ENCODE measurements at places on chromosomes 4 and X. TPM values are rescaled to one million over a fixed set of nuclear protein-coding genes. Genes with fewer than 3 reads are reported as not detected.

C4orf17 gene
- total RNA-seq: not detected

DNA sequence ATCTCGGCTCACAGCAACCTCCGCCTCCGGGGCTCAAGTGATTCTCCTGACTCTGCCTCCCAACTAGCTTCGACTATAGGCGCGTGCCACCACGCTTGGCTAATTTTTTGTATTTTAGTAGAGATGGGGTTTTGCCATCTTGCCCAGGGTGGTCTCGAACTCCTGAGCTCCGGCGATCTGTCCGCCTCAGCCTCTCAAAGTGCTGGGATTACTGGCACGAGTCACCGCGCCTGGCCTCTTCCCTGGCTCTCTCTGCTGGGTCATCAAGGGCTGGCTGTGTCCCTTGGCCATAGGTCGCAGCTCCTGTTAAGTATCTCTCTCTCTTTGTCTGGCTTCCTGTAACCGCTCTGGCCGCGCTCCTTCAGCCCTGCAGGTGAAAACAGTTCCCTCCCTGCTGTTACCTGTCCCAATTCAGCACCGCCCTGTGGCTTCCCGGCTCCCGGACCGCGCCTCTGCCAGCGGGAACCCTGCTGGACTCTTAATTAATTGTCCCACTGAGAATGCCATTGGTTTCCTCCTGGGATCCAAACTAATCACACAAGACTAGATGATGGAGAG, 1.3 kb upstream of the RGS12 start:
- DNase-seq: no peak

DNA sequence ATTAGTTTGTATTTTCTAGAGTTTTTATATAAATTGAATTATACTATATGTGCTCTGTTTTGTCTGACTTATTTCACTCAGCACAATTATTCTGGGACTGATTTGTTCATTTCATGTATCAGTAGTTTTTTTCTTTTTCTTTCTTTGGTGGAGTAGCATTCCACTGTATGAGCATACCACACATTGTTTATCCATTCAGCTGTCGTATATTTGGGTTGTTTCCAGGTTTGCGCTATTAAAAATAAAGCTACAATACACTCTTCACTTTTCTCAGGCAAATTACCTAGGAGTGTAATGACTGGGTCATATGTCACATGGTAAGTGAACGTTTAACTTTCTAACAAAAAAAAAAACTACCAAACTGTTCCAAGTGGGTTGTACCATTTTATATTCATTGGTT, 9.6 kb upstream of the OTUD4 start:
- DNase-seq: no peak

DNA sequence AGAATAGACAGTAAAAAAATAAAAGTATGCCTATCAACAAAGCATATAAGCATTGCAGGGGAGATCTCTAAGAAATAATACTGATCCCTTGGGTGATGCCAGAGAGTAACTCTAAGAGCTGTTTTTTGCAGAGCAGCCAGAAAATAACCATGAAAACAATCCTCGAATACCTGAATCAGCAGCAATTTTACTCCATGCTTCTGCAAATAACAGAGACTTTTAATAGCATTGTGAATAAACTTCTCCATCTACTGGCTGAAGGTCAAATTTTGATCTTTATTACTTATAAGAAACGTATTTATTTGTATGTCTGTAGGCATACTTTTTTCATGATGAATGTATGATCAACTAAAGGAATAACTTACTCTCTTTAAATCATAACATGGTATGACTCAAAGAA, 334.5 kb downstream of the GALNTL6 start:
- no peak for DNase-seq

- DNase-seq: no peak
Measured at GRCh38 chr4:68183417-68183816, 53.7 kb upstream of the TMPRSS11F start.

GRCh38 chr4:141346144-141346543, 125.4 kb downstream of the ZNF330 start:
- no peak for DNase-seq

DNA sequence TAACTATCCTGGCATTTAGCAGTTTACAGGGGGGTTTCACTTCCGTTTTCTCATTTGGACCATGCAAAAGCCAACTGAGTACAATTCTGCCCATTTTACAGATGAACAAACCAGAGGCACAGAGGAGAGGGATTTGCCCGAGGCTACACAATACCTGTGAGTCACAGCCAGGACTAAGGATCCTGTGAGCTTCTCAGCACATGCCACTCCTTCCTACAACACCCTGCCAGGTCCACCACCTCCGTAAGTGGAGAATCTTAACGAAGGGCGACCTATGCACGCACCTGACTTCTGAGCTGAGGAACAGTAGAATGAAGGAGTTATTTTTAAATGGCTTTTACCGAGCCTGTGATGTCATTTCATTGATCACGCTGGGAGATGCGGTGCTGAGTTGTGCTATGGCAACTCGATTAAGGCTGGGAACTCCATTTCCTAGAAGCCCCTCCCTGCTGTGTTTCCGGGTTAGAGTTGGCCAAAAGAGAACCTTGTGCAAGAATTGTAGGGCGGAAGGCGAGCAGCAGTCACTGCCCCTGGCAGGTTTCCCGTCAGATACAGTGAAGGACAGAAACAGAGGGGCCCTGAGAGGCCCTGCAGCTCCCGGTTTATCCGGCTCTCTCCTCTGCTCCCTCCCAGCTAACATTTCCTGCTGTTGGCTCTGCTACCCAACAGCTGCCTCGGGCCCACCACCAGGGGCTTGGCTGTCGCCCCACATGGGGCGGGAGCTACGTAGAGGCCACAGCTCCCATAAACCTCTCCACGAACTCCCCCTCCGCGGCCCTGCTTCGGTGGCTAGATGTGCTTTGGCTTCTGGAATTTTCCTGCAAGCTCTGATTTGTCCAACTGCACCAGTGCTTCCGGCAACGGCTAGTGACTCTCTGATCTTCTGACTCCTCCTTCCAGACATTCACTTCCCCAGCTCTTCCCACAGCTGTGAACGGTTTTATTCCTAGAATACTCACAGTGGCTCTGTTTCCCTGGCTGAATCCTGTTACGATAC, 75.1 kb upstream of the USP9X start:
- DNase-seq: no peak

DNA sequence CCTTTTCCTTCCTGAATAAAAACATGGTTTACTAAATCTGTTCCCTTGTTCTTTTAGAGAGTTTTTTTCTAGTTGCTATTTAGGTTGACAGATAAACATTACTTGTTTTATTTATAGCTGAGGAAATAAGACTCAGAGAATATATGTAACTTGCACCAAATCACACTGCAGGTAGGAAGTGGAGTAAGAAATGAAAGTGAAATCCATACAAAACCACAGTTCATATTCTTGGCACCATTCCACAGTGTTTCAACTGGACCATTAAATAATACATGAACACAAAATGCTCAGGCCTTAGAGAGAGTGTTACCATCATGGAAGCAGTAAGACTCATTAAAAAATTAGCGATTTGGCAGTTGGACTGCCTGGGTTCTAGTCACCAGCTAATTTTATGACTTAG, 326.9 kb upstream of the SLIT2 start:
- no peak for DNase-seq

DNA sequence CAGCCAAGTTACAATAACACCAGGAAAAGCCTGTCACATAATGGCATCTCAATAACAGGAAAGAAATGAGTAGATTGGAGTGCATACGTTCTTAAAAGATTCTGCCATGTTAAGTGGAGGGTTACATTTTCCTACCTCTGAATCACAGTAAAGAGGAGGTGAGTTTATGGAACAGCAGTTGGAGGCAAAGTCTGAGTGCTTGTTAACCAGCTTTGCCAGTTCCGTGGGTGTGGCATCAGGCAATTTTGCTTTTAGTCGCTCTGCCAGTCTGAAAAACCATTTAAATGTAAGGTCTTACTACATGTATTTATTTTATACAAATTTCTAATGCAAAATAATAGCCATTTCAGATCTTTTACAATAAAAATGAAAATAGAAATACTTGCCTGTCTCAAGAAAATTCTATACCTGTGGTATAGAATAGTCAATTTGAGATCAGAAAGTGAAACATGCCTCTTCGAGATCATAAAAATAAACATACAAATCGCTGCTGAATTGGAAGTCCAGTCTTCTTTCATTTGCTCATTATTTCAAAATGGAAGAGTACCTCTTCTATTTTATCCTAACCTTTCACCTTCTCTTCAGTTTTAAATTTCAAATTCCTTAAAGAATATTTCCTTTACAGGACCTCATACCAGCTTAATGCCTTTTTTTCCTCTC, 31.4 kb downstream of the GC start:
- no peak for DNase-seq

- no peak for DNase-seq
Measured at GRCh38 chr4:7062816-7063215, 5.0 kb downstream of the GRPEL1 start.

Data from epithelial cell of proximal tubule (primary cell).